ENCODE measurements at places on chromosomes 2 and 18.

DNA sequence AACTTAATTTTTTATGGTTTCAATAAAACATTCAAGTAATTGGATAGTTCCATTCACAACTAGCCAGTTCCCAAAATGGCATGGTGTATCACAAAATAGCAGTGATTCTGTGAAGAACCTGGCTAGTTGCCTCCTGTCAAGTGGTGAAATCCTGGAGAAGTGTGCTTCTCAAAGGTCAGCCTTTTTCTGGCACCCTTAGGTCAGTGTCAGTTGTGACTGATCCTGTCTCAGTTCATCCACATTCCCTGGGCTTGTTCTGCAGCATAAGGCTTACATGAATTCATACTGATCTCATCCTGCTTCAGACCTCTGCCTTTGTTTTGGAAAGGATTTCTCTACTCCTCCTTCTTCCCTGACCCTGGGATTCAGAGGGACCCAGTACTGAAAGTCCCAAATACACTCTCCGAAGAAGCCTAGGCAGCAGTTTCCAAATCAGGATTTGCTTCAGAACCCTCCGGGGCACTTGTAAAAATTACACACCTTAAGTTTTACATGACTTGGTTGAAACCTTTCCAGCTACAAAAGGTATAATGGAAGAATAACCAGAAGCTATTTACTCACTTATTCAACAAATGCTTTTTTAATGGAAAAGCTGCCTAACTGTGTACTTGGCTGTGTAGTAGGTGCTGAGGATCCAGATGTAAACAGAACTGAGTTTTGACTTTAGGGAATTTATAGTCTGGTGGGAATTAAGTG is 11.0 kb downstream of the MAP3K20 start:
- DNase-seq, result no peak

DNA sequence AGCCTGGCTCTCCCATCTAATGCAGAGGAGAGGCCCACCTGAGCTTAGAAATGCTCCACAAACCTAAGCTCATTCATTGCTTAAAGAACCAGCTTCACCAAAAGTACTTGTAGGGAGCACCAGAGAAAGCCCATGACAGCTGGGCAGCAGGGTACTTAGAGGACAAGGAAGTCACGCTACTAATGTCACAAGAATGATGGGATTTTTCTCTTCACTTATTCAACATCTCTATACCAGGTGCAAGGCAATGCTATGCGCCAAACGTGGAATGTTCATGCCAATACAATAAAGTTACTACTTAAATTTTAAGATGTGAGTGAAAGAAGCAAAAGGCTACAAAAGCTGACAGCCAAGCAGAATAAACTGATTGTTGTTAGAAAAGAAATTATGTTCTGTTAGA is 36.0 kb downstream of the LONRF2 start:
- no peak for DNase-seq

DNA sequence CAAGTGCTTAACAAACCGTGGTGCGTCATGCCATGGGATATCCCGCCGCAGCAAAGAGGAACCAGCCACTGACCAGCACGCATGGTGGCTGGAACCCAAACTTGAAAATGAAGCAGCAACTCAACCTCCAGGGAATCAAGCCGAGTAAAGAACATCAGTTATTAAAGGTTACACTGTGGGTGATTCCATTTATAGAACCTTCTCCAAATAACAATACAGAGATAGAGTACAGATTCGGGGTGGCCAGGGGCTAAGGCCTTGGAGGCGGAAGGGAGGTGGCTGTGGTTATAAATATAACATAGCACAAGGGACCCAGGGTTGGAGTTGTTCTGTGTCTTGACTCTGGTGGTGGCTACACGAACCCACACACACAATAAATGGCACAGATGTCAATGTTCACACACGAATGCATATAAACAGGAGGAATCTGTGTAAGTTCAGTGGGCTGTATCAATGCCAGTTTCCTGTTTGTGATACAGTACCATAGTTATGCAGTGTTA is 123.1 kb downstream of the EIPR1 start:
- no peak for DNase-seq

DNA sequence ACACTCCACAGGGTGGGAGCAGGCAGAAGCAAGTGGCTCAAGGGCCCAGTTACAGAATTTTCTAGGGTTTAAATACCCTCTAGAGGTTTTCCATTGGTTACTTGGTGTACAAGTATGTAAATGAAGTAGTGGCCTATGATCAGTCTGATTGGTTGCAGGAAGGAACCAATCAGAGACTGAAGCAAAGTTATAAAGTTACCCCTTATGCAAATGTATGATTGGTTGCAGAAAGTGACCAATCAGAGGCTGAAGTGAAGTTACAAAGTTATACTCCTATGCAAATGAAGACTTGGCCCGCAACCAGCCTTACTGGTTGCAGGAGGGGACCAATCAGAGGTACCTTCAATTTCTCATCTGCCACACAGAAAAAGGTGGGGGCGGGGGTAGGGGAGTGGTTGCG is 154.6 kb downstream of the INO80D start:
- DNase-seq, result no peak

- DNase-seq, result no peak
Observed at GRCh38 chr2:74345272-74345943, 2.2 kb upstream of the SLC4A5 start.

GRCh38 chr2:162116352-162116751 is 35.7 kb downstream of the GCG start:
- DNase-seq, result no peak

GRCh38 chr2:1674276-1674675 is 70.0 kb downstream of the PXDN start:
- DNase-seq, result no peak

DNA sequence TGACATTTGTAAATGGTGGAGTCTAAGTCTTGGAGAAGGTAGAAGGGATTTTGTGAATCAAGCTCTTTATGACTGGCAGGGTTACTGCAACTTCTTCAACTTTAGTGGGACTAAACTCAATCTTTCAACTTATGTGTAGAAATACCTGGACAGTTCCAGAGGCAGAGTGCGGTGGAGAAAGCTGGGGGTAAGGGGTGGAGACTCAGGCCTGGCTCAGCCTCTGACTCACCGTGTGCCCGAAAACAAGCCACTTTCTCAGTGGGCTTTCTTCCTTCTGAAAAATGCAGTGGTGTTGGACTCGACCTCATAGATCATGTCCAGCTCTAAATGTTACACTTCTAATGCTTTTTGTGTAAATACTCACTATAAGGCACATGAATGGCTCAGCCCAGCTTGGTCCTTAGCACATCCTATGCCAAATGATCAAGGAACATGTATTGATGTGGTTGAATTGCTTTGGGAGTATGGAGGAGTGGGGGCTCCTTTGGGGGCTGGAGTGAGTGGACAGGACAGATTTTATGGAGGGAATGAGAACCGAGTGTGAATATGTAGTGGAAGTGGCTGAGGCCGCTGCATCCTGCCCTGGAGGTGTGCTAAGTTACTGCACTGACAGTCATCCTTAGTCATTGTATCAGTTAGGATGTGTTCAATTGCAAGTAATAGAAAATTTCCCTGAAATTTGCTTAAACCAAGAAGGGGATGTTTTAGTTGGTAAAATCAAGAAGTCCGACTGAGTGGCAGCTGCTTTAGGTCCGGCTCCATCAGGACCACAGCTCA is 32.2 kb upstream of the IGFBP5 start:
- DNase-seq, result no peak

DNA sequence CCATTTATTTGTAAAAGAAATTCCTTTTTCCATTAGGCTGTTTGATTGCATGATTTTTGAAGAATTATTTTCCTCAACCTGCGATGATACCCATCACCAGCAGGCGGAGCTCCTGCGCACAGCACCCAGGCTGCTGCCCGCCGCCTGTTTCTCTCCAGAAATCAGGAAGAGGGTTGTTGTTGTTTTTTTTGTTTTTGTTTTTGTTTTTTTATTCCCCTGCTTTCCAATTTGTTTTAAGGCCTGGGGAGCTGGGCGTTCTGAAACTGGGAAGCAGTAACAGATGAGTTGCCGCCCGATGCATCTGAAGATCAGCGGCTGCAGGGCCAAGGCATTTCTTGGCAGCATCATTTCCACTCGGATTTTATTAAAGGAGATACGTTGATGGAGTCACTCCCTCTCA is 132.1 kb downstream of the MBP start:
- no peak for DNase-seq

- no peak for DNase-seq
Observed at GRCh38 chr2:86464652-86465051, 23.5 kb downstream of the KDM3A start.

DNA sequence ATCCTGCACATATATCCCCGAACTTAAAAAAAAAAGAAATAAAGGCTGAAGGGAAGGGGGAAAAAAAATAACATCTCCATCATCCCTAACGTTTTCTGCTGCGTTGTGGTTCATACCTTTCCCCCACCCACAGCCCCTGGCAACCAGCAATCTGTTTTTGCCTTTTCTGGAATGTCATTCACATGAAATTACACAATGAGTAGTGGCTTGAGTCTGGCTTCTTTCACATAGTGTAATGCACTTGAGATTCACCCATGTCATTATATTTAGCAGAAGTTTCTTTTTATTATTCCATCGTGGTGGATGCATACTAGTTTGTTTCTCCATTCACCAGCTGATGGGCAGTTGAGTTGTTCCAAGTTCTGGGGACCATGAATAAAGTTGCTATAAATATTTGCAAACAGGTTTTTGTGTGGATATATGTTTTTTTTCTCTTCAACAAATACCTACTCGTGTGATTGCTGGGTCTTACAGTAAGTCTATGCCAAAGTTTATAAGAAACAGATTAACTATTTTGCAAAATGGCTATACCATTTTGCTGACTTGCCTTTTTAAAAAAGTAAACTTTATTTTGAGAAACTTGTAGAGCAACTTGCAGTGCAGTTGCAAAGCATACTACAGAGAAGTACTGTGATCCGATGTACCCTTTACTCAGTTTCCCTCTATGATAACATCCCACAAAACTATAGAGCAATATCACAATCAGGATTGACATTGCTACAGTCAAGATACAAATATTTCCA is 322.5 kb downstream of the LPIN1 start:
- no peak for DNase-seq

DNA sequence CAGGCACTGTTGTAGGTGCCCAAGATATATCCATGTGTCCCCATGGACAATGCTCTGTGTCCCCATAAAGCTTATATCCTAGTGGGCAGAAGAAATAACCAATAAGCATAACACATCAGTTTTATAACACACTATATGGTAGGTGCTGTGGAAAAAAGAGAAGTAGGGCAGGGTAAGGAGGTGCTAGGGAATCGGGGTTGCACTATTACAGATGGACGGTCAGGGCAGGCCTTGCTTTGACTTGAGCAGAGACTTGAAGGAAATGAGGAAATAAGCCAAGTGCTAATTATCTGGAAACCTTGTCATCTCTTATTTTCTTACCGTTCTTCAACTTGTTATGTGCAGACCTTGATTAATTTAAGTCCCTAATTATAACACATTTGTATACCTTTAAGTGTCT is 82.0 kb downstream of the PHLPP1 start:
- no peak for DNase-seq

DNA sequence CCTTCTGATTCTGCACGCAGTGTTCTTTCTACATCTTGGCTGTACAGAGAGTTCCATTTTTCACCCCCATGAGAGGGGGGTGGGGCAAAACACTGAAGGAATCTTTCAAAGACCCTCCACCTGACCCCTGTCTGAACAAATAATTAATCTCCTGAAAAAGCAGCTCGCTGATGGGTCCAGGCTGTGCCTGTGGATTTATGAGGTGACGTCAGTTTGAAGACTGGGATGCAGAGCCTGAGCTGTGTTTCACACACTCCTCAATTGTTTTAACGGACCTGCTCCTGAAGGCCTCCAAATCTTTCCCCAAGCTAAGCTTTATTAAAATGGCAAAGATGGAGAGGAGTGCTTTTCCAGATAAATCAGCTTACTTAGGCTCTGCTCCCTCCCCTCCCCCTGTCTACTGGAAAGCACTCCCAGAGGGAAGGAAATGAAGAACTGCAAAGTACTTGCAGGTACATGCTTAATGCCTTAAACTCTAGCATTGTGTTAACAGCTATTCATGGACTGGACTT is 390.2 kb upstream of the TNP1 start:
- no peak for DNase-seq

GRCh38 chr2:160870729-160871465 is 289.3 kb upstream of the TANK start:
- DNase-seq, result no peak

DNA sequence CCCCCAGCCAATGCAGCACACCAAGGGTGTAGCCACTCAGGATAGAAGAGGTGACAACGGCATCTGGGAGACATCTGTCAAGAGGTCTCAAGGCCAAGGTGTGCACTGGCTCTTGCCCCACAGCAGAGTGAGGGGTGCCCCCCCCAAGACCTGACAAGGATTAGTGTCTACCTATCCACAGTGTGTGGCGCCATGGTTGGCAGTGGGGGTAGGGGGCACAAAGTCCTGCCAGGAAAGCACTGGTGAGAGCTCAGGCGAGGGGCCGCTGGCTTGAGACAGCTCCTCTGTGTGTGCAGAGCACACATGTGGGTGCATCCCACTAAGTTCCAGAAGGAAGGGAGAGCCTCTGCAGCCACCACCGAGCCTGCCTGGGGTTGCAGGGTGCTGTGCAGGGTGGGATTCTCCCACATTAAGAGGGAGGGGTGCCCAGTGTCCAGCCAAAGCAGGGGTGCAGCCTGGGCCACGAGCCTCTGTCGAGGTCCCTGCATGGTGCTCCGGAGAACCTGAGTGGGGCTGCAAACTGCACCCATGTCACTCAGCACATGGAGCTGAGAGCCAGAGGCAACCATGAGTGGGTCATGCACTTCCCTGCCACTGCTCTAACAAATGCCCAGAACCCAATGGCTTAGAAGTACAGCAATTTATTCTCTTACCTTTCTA is 311.2 kb upstream of the HDAC4 start:
- no peak for DNase-seq

- DNase-seq, result no peak
Observed at GRCh38 chr18:36035253-36035652, 32.1 kb downstream of the RPRD1A start.

- no peak for DNase-seq
Observed at GRCh38 chr2:85061896-85062295, 71.3 kb upstream of the TCF7L1 start.

GRCh38 chr2:25482341-25482740 is 140.6 kb upstream of the DNMT3A start:
- DNase-seq, result no peak

- no peak for DNase-seq
Observed at GRCh38 chr2:71919708-71920107, 228.0 kb downstream of the CYP26B1 start.

GRCh38 chr2:84972207-84972783 is 1.3 kb downstream of the KCMF1 start:
- DNase-seq, result no peak

DNA sequence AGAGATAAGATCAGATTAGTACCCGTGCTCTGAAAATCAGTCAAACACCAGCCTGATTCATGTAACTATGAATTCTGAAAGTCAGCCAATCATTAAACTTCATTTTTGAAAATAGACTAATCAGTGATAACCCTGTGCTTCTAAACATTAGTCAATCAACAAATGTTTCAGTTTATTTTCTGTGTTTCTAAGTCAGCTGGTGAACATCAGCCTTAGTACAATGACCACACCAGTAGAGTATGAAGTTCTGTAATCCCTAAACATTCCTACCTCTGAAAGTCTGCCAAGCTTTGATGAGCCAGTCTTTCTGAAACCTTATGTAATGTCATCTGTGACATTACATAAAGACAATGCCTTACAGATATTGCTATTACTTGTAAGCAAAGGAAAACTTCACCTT is 807.4 kb upstream of the CRIM1 start:
- no peak for DNase-seq
